ENCODE measurements at places on chromosomes 6 and 20.

- DNase-seq = no peak
These were observed 28.8 kb upstream of the RIPPLY2 start for GRCh38 chr6:83824388-83824801.

DNA sequence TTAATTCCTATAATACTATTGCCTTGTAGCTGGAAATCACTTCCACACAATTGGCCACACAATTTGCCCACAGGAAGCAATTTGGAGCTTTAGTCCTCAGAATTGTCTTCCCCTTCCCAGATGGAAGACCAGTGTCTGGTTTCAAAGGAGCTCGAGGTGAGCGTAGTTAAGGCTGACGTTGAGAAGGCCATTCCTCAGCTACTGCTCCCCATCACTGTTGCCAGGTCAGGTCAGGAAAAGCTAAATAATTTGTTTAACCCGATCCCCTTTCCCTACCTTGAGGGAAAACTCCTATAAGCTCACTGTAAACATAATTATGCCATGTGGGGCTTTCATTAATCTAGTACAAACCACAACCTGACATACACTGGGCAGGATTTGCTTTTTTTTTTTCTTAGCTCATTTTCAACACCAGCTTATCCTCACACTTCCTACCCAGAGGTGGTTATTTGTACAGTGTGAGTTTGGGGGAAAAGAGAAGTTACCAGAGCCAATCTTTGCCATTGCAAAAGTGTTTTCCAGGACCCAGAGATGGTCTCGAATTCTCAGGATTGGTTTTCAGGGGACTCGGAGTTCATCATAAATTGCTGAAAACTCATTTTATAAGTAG, 242.7 kb downstream of the CLIC5 start:
- no peak for DNase-seq

DNA sequence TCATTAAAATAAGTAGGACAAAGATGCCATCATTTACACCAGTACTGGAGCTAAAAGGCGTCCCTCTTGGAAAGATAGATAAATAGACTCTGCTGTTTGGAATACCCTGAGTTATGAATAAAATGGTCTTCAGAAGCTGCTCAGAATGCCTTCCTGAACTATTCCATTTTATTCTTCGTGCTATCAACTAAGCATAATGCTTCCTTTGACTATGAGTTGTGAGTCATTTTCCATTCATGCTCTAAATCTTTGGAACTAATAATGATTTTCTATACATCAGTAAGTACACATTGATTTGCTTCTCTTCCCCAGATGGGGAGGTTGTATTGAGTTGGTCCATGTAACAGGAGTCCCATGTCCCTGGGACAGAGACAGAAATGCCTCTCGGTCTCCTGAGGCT, 98.3 kb upstream of the PDE7B start:
- no peak for DNase-seq

- no peak for DNase-seq
These were observed 151.6 kb downstream of the SYNDIG1 start for GRCh38 chr20:24620937-24621519.

DNA sequence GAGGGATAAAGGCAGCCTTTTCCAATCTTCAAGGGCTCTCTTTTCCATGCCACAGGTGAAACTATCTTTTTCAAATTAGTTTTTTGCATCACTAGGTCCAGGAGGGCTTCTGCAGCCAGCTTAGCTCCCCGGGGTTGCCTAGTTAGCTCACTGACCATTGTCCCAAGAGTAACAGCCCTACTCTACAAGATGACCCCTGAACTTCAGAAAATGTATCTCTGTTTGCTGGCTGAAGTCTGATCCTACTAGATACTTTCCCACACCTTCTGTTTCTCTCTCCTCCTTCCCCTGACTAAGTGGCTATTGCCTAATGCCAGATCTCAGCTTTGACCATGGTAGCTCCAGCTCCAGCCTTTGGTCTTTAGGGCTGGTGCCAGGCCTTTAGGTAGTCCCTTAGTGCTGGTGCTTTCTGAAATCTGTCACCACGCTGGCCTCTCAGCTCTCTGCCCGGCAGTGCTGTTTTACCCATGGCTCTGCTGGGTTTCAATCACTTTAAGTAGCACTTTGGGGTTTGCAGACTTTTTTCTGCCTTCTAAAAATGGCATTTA, 255.1 kb downstream of the RNGTT start:
- DNase-seq = no peak

Data from central memory CD4-positive, alpha-beta T cell (primary cell).